Activated CD8-positive, alpha-beta memory T cell treated with anti-CD3 and anti-CD28 coated beads for 4 hours (primary cell): ENCODE measurements at places on chromosomes 5 and 9.

DNA sequence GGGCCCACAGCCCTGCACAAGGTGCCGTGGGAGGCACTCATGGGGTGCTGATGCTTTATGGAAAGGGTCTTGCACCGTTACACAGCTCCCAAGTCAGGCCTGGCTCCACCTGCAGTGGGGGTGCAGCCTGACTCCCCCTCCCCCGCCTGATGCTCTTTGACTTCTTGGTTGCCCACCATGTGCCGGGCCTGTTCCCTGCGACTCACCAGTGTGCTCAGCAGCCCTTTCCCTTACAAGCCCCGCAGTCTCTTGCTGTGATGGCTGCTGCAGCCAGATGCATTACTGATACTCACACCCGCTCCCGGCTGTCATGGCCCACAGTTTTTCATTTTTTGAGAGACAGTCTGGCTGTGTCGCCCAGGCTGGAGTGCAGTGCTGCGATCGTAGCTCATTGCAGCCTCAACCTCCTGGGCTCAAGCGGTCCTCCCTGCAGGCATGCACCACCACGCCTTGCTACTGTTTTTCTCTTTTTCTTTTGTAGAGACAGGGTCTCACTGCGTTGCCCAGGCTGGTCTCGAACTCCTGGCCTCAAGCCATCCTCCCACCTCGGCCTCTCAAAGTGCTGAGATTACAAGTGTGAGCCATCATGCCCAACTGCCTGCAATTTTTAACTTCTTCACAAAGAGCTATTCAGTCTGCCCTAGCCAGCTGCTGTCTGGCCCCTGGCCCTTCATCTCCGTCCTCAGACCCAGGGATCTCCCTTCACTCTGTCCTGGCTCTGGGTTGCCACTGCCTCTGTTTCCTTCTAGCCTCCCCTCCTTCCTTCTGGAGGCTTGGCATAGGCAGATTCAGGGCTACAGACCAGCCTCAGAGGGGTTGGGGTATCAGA lies 109.5 kb downstream of the RXRA start:
- DNase-seq: no peak

GRCh38 chr9:93091453-93092081 lies 4.5 kb upstream of the CARD19 start:
- DNase-seq: no peak

DNA sequence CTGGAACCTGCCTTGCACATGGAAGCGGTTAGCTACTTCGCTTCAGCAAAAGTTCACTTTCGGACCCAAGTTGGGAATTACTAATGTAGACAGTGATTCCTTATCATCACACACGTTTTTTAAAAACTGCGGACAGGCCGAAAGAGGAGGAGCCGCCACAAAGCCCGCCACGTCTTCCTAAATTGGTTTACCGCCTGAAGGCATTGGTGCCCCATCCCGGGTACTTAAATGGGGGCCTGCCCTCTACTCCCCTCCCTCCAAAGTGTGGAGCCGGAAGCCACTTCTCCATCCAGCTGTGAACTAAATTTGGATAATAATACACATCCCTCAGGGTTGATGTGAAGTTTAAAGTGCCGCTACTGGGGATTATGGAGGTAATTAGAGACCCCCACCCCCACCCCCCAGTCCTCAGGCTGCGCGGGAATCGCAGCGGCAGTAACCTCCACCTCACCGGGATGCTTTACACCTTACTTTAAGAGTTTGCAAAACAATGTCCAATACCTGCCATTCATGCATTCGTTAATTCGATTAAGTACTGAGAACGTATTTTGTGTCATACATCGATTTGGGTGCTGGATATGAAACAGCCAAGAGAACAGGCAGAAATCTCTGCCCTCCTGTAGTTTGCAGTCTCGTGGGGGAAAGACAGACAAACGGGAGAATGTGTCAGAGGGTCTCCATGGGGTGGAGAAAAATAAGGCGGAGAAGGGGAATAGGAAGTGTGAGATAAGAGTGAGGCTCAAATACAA lies 937 bp upstream of the MACROH2A1 start:
- no peak for DNase-seq

GRCh38 chr9:120486835-120487234 lies 93.1 kb downstream of the CDK5RAP2 start:
- DNase-seq: no peak

DNA sequence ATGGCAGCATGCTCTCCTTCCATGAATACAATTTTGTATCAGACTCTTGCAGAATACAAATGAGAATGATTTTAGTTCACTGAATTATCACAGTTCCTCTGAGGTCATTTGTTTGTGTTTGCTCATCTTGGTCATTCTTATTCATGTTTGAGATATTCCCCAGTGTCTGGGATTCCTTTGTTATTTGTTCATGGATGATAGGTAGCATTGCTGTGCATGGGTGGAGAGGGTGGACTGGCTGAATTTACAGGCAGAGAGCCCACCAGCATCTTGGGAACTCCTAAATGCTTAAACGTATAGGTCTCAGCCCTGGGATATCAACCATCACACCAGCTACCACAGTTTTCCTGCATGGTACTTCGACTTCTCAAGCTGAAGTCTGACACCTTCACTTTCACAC lies 459.8 kb downstream of the CCDC171 start:
- no peak for DNase-seq

DNA sequence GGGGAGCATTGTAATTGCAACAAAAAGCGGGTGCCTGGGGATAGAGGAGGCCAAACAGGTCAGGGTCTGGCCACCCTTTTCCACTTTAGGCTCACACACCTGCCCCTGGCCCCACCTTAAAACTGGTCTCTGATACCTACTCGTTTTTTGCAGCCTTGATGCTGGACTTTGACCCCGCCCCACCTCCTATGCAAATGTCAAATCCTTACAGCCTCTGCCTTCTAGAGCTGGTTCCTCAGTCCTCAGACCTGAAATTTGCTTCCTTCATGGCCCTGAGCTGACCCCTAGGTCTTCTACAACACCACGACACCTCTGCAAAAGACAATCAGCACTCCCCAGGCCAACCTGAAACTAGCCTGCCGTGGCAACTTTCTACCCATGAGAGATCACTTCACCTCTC lies 37.7 kb downstream of the SMIM23 start:
- no peak for DNase-seq

- DNase-seq: no peak
Observed at GRCh38 chr9:87770616-87771315, 44.8 kb downstream of the CTSL start.

DNA sequence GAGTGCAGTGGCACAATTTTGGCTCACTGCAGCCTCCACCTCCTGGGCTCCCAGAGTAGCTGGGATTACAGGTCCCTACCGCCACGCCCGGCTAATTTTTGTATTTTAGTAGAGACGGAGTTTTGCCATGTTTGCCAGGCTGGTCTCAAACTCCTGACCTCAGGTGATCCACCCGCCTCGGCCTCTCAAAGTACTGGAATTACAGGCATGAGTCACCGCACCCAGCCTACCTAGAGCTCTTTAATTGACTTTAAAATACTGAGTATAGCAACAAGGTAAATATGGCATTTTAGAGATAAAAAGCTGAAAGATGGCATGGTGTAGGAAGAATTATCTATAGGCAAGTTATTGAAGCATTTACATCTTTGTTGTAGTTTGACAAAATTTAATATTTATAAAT lies 21.0 kb downstream of the APC start:
- no peak for DNase-seq

- DNase-seq: no peak
Observed at GRCh38 chr5:36236801-36237200, 4.9 kb downstream of the NADK2 start.

- no peak for DNase-seq
Observed at GRCh38 chr9:4299005-4299795, 668 bp downstream of the GLIS3 start.

DNA sequence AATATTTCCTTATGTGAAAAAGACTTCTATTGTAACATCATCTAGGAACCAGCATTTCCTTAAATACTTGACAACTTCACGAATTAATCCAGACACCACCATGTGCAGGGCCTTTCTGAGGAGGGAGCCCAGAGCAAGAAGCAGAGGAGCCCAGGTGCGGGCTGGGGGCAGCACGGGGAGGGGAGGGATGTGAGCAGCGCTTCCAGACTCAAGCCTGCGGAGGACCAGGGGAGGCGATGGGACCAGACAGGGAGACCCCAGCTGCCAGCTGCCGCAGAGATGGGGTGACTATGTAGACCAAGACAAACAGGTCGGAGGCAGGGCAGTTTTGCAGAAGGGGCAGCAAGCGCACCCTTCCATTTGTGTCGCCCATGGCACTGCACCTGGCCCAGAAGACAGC lies 596.1 kb downstream of the IRX1 start:
- DNase-seq: no peak

- DNase-seq: no peak
Observed at GRCh38 chr5:172923539-172923938, 35.7 kb upstream of the RPL26L1 start.

DNA sequence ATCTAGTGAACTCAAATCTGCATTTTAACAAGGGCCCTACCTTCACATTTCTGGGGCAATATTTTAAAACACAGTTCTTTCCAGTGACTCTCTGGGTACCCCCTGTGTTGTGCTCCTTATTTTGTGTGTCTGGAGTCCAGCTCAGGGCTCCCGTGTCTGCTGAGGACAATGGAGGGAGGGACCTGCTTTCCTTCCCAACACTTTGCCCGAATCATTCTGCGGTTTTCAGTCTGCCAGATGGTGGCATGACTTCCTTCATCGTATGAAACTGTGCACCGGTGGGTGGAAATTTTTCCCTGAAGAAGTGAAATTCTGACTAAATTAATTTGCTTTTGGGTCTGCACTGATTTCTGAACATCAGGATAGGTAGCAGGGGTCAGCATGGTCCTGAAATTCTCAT lies 153.6 kb upstream of the CD180 start:
- DNase-seq: no peak

DNA sequence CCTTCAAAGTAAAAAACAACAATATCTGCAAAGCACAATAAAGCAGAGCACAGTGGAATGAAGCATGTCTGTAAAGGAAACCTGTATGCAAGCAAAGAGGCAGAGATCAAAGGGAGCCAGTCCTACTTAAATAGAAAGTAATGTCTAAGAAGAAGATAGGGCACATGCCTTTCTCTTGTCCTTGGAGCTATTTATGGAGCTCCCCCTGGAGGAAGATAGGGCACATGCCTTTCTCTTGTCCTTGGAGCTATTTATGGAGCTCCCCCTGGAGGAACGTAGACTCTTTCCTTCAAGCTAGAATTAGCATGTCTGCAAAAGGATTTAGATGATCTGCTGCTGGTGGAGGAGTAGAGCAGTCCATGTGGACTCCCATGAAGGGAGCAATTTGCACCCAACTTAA lies 168.1 kb upstream of the RASEF start:
- no peak for DNase-seq

DNA sequence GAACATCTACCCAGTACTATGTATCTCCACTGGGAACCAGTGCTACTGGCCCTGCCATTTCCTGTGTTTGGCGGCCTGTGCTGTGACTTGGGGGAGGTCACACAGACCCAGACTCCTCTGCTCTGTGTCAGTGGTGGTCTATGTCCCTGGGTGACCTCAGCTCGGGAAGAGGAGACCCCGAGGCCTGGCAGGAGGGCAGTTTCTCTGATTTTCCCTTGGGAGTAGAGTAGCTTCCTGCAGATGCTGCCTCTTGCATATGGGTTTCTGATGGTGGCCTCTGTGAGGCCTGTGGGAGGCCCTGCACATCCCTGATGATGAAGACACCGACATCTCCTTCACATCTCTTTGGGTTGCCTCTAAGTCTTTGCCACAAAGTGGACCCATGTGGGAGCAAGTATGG lies 13.0 kb upstream of the SMIM32 start:
- DNase-seq: no peak

- no peak for DNase-seq
Observed at GRCh38 chr5:98461485-98461884, 312.0 kb upstream of the RGMB start.

DNA sequence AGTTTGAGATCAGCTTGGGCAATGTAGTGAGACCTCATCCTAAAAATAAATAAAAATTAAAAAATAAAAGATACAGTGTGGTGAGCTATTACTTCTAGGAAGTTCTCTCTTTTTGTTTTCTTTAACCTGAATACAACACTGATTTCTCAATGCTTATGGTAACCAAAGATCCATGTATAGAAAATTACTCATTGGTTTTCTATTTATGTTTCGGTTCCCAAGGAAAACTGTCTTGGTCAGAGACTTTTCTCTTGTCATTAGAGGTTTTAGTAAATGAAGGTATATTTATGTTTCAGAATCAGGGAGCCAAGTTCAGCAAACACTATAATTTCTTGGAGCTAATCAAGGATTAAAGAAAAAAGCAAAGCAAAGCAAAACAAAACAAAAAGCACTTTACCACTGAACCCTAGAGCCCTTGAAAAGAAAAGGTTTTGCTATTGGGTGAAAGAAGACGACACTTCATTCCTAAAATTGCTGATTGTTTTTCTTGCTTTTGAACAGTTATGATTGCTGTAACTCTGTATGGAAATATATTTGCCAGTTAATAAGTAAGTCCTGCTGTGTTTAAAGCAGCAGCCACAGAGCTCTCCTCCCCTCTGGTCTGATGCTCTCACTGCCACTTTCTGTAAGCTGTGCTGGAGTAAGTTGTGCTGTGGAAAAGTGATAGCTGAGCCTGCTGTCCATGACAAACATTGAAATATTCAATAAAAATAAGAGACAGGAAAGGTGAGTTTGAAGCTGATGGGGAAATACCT lies 298.2 kb downstream of the CD180 start:
- no peak for DNase-seq

GRCh38 chr9:4849369-4849768 lies 56.6 kb downstream of the RCL1 start:
- DNase-seq: no peak

DNA sequence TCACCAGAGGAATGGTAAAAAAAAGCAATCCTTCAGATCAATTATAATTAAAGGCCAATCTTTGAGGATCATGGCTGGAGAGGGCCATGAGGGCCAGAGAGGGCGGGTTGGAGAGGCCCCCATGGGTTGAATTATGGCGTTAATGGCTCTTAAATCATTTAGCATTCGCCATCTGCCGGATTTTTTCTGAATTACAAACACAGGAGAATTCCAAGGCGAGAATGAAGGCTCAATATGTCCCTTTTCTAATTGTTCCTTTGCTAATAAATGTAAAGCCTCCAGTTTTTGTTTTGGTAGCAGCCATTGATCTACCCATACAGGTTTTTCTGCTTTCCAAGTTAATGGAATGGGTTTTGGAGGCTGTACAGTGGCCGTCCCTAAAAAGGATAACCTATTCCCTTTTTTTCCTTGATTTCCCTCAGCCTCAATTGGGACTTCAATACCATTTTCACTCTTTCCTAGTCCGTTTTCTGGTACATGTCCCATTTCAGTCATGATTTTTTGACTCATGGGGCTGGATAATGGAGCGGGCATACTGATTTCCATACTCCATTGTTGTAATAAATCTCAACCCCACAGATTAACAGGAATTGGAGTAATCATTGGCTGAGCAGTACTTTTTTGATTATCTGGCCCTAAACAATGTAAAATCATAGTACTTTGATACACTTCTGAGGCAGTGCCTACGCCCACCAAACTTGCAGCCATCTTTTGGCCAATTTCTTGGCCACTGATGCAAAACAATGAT lies 6.7 kb upstream of the TMEM141 start:
- DNase-seq: no peak

- DNase-seq: no peak
Observed at GRCh38 chr9:115118879-115119218, 892 bp upstream of the TNC start.
